Lower leg skin (tissue), 4 donors: ENCODE measurements at places on chromosomes 3 and 15.

DNA sequence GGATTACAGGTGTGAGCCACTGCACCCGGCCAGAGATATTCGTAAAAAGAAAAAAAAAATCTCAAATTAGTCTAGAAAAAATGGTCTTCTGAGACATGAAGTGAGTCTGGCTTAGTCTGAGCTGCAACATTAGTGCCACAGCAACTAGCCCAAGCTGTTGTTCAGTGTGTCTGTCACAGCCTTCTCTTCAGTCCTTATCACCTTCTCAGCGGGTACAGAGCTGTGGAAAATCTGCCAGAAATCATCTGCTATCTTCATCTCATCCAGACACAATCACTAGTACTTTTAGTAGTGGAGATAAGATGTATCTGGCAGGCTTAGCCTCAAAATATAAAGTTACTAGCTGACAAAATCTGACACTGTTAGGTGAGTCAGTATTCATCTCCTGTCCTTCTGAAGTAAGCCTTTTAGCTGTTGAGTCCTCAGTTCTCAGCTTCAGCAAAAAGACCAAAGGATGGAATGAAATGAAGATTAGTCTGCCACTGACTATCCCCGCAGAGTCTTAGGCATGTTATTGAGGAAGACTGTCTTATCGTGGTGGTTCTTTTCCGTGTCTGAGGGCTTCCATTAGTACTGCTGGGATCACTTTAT lies 120.5 kb upstream of the CGNL1 start:
- no peak for DNase-seq

DNA sequence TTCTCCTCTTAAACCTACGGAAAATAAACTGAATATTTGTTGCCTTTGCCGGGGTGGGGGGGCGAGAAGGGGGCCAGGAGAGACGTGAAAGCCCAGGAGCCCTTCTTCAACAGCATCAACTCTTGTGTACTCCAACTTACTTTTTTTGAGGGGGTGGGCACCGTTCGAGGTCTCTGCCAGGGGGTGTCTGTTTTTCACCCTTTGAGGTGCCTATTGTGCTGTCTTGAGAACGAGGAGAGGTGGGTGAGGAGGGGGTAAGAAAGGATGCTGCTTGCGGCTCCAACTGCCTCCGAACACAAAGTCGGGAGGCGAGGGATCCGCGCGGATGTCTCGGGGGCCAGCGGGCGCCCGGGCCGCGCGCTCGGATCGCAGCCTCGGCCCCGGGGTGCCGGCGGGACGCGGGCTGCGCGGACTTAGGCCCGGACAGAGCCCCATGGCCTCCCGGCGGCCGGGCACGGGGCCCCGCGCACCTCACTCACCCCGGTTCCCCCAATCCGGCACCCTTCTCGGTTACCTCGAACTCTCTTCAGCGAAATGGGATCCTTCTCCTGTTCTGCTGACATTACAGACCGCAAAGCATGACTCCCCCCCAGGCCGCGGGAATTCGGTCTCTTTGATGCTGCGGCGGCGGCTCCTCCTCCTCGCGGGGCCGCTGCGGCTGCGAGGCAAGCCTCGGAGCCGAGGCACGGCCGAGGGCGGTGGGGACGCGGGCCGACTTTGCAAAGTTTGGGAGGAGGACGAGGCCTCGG lies 650 bp downstream of the PYGO1 start:
- no peak for DNase-seq

GRCh38 chr3:11037976-11038375 lies 45.4 kb downstream of the SLC6A1 start:
- no peak for DNase-seq

DNA sequence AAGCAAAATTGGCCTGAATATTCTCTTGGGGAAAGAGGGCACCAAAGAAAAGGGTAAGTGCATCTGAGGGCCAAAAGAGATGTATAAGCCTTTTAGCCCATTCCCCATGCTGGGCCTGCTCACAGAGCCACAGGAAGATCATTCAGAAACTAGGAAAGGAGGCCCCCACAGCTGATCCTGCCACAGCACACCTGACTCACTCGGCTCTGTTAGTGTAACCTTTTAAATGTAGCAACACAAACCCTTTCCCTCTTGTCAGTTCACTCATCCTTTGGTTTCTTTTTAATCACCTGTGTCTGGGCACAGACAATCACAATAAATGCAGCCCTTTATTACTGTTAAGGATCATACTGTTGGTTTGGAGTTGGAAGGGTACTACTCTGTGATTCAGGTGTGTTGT lies 69.9 kb downstream of the PDCD6IP start:
- no peak for DNase-seq

GRCh38 chr15:60614862-60615771 lies 136.2 kb upstream of the ICE2 start:
- peak; percentile 31 for DNase-seq

DNA sequence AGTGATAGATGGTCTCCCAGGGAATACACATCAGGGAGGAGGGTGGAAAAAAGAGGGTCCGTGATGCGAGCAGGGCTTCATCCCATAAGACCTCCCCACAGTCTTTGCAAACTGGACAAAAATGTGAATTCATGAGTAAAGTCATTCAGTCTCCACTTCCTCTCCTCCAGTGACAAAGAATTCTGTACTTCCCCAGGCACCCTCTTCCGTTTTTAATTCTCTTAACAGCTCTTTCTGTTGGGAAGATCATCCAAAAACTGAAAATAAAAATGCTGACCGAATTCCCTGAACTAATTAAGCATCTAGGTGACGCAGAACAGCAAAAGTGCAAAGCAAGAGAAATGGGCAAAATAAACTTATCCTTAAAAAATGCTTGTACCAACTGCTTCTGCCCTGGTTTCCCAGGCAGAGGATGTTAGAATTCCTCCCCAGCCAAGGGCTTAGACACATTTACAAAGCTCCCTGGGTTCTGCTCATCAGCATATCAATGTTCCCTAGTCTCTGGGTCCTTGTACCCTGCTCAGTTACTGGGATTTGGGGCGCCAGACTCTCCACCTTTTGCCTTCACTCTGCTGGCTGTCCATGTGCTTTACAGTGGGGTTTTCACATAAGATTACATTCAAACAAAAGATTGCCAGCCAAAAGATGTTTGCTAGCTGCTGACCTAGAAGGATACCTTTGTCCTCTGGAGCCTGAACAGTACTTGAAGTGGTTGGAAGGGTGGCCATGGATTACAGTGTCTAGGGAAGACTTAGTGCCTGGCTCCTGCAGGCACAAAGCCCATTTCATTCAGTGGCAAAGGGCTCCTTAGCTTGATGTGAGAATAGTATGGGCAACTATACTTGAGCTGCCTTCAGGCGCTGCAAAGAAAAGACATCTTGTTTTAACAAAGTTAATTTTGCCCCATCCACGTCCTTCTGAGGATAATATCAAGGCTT lies 69.4 kb downstream of the ARNT2 start:
- DNase-seq, result no peak

GRCh38 chr3:106945435-106945834 lies 431.8 kb upstream of the CCDC54 start:
- no peak for DNase-seq

DNA sequence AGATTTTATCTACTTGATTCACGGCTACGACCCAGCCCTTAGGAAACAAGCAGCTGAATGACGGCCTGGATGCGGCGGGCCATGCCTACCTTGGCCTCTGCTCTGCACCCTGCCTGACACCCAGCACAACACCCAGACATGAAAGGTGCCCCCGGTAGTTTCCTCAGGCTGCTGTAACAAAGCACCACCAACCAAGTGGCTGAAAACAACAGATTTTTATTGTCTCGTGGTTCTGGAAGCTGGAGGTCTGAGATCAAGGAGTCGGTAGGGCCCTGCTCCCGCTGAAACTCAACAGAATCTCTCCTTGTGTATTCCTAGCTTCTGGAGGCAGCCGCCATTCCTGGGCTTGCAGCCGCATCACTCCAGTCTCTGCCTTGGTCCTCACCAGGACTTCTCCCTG lies 111.7 kb downstream of the ADCY5 start:
- DNase-seq, result no peak

GRCh38 chr3:28376424-28376823 lies 27.8 kb upstream of the AZI2 start:
- no peak for DNase-seq

- no peak for DNase-seq
These were observed 349.2 kb downstream of the NAALADL2 start for GRCh38 chr3:175208326-175208725.

- DNase-seq, result no peak
These were observed 46.5 kb downstream of the ULK4 start for GRCh38 chr3:41915353-41915752.

DNA sequence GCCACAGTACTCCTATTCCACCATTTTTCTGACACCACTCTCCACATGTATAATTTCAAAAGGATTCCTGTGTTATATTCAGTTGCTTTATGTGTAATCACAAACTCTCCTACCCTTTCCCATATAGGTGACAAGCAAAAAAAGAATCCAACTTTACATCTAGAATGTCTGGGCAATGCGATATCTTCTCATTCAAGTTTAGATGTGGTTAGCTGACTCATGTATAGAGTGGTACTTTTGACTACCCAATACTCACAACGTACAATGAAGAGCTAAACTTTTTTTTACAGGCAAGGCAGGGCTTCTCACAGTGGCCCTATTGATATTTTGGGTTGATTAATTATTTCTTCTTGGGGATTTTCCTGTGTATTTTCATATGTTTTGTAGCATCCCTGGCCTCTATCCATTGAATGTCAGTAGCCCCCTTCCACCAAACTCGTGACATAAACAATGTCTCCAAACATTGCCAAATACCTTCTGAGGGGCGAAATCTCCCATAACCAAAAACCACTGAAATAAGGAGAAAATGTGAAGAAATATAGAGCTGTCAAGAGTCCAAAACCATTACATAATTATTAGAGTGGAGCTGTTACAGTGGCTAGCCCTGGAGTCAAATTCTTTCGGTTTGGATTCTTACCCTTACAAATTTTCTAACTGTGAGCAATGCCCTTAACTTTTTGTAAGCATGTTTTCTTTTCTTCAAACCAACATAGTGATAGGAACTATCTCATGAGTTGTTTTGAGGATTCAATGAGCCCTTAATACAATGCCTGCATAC lies 342.6 kb downstream of the NSUN3 start:
- no peak for DNase-seq

GRCh38 chr3:49872801-49873281 lies 3.1 kb upstream of the CAMKV start:
- DNase-seq, result no peak

DNA sequence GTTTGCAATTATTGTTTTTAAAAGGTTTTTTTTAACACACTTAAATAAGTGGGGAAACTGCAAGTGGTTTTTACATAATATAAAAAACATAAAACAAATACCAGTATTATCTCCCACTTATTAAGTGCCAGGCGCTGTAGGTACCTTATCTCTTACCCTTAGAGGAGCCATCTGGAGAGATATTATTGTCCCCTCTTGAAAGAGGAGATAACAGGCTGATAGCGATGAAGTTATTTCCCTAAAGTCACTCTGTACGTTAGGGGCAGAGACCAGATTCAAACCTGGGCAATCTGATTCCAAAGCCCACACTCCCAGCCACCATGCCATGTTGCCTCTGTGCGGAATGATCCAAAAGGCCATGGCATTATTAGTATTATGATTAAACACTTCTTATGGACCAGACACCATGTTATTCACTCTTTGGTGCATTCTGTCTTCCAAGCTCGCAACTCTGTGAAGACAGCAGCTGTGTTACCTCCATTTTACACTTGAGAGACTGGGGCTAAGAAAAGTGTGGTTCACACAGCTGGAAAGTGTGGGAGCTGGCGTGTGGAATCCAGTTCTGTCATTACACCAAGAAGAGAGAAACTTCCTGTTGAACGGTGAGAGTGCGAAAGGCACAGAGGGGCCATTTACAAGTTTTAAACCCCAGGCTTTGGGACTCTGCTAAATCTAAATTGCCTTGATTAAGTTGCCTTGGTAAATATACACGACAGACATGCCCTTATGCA lies 79.9 kb upstream of the MITF start:
- DNase-seq, result no peak

DNA sequence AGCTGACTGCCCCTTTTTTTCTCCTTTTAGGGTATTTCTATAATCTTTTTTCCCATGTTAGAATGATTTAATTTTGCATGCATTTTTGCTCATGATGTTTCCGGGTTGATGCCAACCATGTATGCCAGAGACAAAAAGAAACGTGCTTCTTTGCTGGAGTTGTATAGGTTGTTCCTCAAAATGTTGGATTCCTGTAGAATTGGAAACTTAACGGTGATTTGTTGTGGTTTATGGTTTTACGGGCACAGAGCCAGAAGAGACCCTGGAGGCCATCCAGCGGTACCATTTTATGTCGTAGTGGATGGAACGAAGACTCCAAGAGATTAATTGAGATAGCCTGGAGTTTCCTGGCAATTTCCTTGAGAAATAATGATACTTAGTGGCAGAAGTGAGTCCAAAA lies 481.5 kb upstream of the RGMA start:
- DNase-seq, result no peak

- DNase-seq, result no peak
These were observed 58.9 kb downstream of the LRRFIP2 start for GRCh38 chr3:37115446-37115845.

- DNase-seq, result no peak
These were observed 20.5 kb downstream of the SRPRB start for GRCh38 chr3:133825969-133826727.

GRCh38 chr3:79994397-79994796 lies 226.6 kb upstream of the ROBO1 start:
- DNase-seq, result no peak

GRCh38 chr15:76991741-76992645 lies 2.9 kb upstream of the PSTPIP1 start:
- DNase-seq, result no peak

GRCh38 chr3:97804471-97804870 lies 17.3 kb upstream of the CRYBG3 start:
- DNase-seq, result no peak

DNA sequence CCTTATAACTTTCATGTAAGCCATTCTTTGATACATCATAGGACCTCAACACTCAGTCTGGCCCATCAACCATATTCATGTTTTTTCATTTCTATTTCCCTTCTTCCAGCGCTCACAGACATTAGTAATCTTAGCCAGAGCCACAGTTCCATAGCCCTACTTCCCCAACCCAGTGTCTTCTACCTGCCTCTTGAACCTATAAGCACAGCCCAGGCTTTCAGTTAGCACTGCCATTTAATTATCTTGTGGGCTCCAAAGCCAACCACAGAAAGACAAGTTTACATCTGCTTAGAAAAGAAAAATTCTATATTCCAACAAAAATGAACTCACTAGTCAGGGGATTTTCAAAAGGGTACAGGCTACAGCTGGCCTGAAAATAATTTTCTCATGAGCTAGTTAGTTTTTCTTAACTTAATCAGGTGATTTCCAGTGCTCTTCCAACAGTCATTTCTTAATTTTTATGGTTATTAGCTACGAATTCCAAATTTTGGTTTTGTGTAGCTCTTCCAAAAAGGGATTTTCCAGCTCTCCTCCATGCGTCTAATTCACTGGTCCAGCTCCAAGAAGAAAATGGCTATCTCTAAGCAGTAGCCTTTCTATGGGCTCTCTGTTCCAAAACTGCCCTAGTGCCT lies 13.7 kb downstream of the CD200 start:
- no peak for DNase-seq
